ENCODE measurements at places on chromosomes 11 and 22.

GRCh38 chr11:27120211-27120610 lies 79.6 kb downstream of the BBOX1 start:
- no peak for DNase-seq

- no peak for DNase-seq
Measured at GRCh38 chr22:42228483-42228882, 42.0 kb downstream of the TCF20 start.

DNA sequence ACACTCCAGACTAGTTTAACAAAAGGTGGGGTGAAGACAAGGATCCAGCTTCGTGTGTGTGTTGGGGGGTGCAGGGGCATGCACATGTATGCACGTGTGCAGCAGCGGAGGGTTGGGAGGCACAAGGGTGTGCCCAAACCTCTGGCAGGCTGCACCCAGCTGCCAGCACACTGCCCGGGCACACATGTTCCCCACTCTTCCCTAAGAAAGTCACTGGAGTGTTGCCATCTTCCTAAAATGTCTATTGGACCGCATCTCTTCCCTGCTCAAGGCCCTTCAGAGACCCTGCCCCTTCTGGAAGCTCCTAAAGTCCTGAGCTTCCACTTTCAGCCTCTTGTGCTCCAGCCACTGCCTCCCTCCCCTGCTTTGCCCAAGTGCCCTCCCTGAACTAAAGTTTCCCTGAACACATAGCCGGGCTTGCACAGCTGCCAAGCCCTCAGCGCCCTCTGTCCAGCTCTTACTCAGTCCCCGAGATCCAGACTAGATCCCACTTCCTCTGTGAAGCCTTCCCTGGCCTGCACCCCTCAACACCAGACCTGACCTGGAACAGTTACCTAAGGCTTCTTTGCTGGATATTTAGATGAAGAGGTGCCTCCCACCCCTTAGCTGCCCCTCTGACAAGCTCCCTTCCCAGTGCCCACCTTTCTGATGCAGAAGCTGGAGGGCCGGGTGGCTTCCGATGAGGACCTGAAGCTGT lies 6.0 kb downstream of the CFL1 start:
- DNase-seq: no peak

GRCh38 chr11:66688561-66689534 lies 11.2 kb upstream of the RBM4B start:
- no peak for DNase-seq

DNA sequence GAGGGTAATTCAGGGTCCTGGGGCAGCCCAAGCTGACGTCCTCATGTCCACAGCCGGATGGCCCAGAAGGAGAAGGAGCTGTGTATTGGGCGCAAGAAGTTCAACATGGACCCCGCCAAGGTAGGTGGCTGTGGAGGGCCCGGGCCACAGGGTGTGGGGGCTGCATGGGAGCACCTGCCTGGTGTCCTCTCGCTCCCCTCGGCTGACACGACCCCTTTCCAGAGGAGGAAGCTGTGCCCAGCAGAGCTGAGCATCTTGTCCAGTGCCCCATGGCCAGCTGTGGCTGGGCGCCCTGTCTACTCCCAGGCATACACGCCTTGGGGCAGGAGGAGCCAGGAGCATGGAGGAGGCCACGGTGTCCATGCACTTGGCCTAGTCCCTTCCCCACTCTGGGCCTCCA lies 13.6 kb downstream of the CYTH4 start:
- DNase-seq: no peak

DNA sequence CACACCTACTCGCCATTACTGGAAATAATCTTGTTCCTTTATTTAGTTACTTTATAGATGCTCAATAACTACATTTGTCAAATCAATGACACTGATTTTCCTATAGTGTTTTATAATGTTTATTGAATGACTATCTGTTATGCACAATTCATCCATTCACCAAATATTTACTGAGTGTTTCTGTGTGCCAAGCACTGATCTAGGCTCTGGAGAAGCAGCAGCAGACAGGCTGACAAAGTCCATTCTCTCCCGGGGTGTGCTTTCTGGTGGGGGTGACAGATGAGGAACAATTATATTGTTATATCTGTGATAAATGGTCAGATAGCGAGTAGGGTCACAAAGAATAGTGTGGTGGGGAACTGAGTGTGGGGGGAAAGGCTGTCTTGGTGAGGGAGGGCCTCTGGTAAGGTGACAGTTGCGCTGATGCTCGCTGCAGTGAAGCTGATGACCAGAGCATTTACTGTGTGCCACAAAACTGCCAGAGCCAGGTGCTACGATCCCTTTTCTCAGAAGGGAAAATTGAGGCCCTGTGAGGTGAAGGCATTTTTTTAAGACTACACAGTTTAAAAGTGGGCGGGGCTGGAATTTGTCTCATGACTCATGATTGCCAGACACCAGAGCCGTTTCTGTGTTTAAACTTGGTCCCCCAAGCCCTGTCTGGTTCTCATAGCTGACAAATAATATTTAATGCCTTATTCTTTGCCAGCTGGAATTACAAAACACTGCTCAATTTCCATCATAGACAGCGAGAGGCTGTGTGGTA lies 10.2 kb downstream of the PACS1 start:
- peak; percentile 74 for DNase-seq

GRCh38 chr11:86193297-86194095 lies 51.1 kb upstream of the EED start:
- DNase-seq: peak; percentile 60

- DNase-seq: no peak
Measured at GRCh38 chr11:77431813-77432212, 42.1 kb downstream of the PAK1 start.

DNA sequence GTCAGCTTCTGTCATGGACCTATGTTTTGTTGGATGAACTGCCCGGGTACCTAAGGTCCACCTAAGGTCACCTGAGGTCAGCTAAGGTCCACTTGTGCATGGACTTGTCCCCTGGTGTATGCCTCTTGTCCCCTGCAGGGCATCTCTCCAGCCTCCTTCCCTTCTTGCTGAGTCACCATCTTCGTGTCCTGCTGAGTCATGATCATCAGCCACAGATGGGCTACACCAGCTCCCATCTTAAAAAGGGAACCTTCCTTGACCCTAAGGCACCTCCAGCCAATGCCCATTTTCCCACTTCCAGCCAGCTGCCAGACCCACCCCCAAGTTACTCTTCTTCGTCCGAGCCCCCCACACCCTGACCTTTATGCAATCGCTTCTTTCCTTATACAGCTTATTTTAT lies 544.9 kb downstream of the TBC1D22A start:
- DNase-seq: no peak

GRCh38 chr22:48299801-48300200 lies 1527.9 kb downstream of the BRD1 start:
- DNase-seq: no peak

GRCh38 chr11:124199702-124200101 lies 16.6 kb downstream of the OR10D3 start:
- DNase-seq: no peak

- no peak for DNase-seq
Measured at GRCh38 chr11:19241260-19242178, 774 bp upstream of the E2F8 start.

- no peak for DNase-seq
Measured at GRCh38 chr22:38938221-38938620, 19.2 kb upstream of the APOBEC3A start.

GRCh38 chr11:79266396-79266795 lies 174.4 kb downstream of the TENM4 start:
- no peak for DNase-seq

DNA sequence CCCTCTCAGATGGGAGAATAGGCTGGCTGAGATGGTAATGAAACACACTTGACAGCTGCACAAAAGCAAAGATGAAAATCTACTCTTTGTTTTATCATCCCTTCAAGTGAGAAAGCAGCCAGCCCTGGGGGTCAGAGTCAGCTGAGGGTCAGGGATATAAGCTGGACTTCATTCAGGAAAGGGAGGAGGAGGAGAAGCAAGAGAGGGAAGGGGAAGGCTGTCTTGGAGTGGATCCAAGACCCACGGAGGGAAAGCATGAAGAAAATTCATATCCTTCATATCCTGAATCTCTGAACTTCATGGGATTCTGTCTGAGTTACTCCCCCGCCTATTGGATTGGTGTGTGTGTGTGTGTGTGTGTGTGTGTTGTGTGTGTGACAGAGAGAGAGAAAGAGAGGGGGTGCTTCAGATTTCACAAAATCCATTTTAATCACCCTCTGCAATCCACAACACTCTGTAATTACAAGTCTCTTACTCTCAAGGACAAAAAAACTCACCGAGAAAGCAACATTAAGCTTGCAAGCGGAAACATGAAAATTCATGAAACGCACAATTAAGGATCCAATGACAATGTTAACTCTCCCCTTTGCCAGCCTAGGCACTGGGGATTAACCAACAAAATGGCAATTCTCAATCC lies 327.7 kb downstream of the TENM4 start:
- no peak for DNase-seq

DNA sequence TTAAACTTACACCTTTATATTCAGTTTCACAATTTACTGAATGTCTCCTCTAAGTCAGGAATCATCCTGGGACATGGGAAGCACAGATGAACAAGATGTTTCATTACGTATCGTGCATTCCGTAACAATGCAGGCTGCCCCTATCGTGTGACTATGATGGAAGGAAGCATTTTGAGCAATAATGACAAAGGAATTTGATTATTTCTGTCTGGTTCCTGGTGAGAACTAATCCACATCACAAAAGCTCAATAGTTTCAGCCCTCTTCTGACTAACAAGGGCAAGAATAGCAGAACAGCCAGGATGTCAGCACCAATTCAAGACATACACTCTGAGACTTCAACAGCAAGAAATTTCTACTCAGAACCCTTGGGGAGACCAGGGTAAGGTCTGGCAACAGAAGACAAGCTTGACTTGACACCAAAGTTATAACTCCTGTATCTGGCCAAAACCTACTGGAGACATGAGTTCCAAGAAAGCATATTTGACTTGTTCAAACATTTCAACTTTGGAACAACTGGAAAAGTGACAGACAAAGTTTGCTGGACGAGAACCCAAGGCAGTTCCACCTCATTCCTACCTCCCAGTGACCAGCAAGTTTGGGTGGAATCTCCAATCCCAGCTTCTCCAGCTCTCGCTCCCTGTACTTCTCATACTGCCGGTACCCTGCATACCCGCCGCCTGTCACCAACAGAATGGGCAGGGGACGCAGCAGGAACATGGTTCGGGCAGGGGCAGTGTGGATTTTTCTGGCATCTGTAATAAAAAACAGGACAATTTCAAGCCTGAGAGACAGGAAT lies 14.3 kb downstream of the PISD start:
- DNase-seq: no peak

DNA sequence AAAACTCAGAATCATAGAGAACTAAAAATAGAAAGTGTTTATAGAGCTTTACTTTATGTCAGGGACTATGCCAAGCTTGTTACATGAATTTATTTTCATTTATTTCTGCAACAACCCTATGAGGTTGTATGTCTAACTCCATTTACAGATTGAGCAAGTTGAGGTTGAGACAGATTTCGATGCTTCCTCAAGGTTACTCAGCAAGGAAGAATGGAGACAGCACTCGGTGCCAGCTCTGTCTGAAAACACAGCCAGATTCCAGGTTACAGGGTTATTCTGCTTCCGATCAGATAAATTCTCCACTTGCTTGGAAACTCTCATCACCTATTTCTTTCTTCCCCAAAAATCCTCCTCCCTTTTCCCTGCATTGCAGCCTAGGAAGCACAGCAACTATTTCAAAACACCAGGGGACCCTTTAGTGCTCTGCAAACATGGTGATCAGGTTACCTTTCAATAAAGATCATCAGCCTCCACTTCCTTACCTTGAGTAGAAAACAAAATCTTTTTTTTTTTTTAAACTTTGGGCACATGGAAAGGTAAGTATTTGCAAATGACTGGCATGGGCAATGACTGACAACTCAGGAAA lies 7.0 kb downstream of the MMP3 start:
- no peak for DNase-seq

DNA sequence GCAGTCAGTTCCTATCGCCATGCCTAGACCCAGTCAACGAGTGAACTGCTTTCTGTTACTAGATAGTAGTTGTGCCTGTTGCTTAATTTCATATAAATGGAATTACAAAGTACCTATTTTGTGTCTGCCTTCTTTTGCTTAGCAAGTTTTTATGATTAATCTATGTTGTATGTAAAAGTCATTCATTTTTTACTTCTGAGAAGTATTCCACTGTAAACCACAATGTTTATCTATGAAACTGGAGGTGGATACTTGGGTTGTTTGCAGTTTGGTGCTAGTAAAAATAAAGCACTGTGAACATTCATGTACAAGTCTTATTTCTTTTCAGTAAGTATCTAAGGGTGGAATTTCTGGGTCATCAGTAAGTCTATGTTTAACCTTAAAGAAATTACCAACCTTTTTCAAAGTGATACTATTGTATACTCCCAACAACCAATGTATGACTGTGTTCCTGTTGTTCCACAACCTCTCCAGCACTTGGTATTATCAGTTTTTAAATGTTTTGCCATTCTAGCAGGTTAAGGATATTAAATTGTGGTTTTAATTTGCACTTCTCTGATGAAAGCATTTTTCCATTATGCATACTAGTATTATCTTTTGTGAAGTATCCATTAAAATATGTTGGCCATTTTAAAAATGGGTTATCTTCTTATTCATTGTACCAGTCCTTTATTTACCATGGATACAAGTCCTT lies 68.2 kb downstream of the DNAJC24 start:
- DNase-seq: no peak

- no peak for DNase-seq
Measured at GRCh38 chr11:40841231-40841630, 618.2 kb downstream of the LRRC4C start.

DNA sequence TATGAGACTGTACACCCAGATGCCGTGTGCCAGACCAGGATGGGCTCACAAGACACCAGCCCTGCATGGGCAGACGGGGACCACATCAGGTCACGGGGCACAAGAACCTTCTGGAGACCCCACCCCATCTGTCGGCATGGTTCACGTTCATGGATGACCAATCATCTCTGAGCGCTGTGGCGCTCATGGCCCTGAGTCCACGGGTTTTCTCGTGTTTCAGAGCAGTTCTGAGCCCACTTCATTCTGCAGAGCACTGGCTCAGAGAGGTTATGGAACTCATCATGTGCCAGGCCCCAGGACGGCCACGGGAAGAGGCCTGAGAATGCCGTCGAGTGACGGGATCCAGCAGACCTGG lies 63.0 kb upstream of the PPARA start:
- no peak for DNase-seq
